ENCODE measurements at places on chromosomes 6 and 20. TPM values are rescaled to one million over a fixed set of nuclear protein-coding genes. Genes with fewer than 3 reads are reported as not detected.

GRCh38 chr6:12535586-12536314 lies 180.8 kb upstream of the PHACTR1 start:
- no peak for DNase-seq
- no peaks in the 10 kb centered on the region for H3K27me3 ChIP-seq
- H3K27ac ChIP-seq = no peak overlapping the region
- H3K4me3 ChIP-seq = no peak overlapping the region
- no peaks in the 10 kb centered on the region for H3K36me3 ChIP-seq
- no peaks in the 10 kb centered on the region for H3K4me1 ChIP-seq

GRCh38 chr20:13158369-13158768 lies 62.7 kb upstream of the ISM1 start:
- no peak overlapping the region for H3K27ac ChIP-seq
- H3K27me3 ChIP-seq = no peaks in the 10 kb centered on the region
- no peaks in the 10 kb centered on the region for H3K36me3 ChIP-seq
- peaks cover 8% of the 10 kb centered on the region for H3K4me1 ChIP-seq

DNA sequence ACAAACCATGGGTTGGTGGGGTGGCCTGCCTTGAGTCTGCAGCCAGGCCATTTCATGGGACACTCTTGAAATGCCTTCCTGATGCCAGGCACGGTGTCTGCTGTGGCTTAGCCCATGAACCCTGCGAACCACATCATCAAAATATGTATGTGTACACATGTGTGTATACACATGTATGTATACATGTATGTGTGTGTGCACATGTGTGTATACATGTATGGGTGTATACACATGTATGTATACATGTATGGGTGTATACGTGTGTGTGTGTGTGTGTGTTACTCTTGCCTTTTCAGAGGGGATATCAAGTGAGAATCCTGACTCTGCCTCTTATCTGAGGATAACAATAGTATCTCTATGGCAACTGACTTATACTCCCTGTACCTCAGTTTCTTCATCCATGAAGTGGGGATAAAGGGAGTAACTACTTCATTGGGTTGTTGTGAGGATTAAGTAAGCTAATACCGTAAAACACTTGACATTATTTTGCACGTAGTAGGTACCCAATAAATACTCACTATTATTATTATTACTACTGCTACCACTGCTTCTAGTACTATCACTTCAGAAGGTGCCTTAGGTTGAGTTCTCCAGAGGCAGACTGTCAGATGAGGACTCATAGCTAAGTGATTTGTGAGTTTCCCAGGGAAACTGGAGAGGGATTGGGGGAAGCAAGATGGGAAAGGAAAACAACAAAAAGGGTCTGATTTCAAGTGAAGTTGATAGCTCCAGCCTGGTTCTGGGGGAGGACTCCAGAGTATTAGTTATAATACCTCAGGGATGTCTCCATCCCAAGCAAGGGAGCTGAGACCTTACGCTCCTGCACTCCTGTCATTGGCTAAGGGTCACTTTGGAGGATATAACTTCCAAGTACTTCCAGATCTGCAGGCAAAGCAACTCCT lies 110.5 kb downstream of the VEGFA start:
- no peaks in the 10 kb centered on the region for H3K36me3 ChIP-seq
- H3K4me1 ChIP-seq = no peaks in the 10 kb centered on the region
- DNase-seq = no peak
- H3K4me3 ChIP-seq = no peak overlapping the region

- H3K36me3 ChIP-seq = no peaks in the 10 kb centered on the region
- H3K27me3 ChIP-seq = no peaks in the 10 kb centered on the region
- H3K27ac ChIP-seq = no peak overlapping the region
- no peaks in the 10 kb centered on the region for H3K4me1 ChIP-seq
- no peak overlapping the region for H3K4me3 ChIP-seq
- DNase-seq = no peak
Observed at GRCh38 chr6:128676456-128676855, 156.1 kb upstream of the PTPRK start.

SNX3 gene
- 175 TPM for total RNA-seq

All from gastrocnemius medialis (tissue), 4 donors.